ENCODE measurements at places on chromosomes 1 and 21.

DNA sequence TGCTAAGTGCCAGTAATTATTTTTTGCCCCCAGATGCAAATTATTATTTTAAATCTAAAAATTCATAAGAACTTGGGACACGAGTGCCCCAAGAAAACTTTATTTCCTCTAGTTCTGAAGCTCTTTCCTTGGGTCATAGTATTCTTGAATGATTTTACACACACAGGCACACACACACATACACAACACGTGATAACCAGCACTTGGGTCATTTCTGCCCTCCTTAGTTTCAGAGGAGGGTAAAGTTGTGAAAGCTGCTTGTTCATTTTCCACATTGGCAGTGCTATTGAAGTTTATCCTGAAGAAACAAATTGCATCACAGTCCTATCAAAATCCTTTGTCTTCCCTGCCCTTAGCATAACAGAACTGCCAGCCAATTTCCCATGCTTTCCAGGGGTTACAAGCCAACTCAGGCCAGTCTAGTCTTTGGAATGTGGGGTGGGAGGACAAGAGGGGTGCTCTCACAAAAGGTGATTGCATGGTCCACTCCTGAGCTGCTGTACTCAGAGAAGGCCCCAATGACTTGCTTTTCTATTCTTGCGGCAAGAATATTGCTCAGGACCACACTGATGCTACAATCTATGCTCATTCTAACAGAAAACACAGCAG, 98.5 kb upstream of the POGK start:
- no peak for DNase-seq

GRCh38 chr1:81463936-81464837, 336.5 kb upstream of the ADGRL2 start:
- no peak for DNase-seq

DNA sequence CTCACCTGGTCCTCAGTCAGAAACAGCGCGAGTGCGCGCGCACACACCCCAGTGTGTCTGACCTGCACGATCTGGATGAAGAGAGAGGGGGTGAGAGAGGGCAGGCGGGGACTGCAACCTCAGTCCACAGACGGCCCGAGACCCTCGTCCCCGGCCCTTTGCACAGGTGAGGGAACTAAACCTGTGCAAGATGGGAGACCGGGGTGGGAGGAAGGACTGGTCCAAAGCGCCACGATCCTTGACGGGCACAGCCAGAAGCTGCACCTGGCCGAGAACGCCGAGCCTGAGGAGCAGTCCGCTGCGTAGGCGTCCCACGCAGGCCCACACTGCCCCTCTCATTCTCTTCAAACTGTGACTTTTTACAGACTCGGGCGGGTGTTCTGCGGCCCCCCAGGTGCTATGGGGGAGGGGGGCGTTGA, 519 bp upstream of the IQCC start:
- DNase-seq, result no peak

GRCh38 chr1:110916669-110917306, 43.8 kb downstream of the CD53 start:
- DNase-seq, result no peak

GRCh38 chr1:203204756-203205155, 18.3 kb upstream of the CHI3L1 start:
- peak; percentile 32 for DNase-seq

Measured in lower leg skin (tissue), 4 donors.